ENCODE measurements at places on chromosomes 7 and 10.

- no peak for DNase-seq
These were observed 2.2 kb upstream of the HSPB1 start for GRCh38 chr7:76300166-76300731.

DNA sequence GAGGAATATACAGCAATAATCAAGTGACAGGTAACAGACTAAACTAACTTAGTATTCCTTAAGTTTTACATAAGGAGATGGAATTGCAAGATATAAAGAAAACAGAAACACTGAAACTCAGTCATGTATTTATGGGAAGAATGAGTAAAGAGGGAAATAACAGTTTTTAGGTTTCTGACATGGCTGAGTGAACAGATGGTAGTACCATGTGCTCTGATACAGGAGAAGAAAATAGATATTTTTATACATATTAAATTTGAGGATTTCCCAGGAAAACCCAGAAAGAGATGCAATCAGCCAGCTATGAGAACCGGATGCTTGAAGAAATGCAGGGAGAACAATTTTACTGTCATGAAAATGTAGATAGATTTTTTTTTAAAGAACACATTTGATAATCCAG lies 669.5 kb upstream of the GRM3 start:
- no peak for DNase-seq

DNA sequence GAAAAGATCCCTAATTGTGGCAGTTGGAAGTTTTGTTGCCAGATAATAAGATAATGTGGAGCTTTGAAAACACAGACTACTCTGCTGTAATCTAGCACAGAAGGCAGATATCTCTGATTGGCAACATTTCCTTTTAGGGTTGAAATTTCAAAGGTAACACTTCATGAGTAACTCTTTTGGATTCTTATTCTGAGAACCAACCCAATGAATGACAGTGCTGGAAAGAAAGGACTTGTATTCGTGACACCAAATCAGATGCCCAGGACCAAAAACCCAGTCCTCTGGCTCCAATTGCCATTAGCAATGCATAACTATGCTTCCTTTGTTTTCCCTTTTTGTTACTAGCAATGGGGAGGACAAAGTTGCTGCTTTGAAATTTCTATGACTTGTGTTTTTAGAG lies 41.0 kb upstream of the ELMO1 start:
- no peak for DNase-seq

- DNase-seq = no peak
These were observed 129.3 kb downstream of the CNNM2 start for GRCh38 chr10:103047381-103047780.

GRCh38 chr10:125284875-125285597 lies 124.7 kb upstream of the CTBP2 start:
- no peak for DNase-seq

GRCh38 chr7:83289419-83289993 lies 126.8 kb upstream of the PCLO start:
- no peak for DNase-seq

DNA sequence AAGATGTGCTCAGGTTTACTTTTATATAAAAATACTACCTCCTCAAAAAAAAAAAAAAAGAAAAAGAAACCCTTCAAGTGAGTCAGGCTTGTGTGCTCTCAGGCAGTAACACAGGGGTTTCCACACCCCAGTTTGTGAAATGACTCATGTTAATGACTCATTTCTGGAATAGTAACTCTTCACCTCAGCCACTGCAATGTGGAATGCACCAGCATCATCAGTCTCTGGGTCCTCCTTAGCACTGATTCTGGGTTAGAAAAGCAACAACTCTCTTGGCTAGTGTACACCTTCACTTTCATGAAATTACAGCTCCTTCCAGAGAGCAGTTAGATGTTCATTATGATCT lies 110.6 kb downstream of the EMX2 start:
- peak; percentile 96 for DNase-seq

DNA sequence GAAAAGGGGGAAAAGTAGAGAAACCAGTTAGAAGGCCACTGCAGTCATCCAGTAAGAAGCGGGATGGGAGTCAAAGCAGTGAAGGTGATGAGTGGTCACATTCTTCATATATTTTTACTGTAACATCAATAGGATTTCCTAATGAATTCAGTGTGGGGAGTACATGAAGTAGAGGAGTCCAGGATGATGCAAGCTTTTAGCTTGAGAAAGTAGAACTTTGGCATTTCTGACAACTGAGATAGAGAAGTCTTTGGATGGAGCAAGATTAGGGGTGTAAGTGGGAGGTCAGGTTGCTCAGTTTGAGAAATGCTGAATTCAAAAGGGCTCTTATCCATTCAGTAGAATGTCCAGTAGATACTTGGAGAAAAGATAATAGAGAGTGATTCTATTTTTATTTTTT lies 264.1 kb upstream of the DGKB start:
- no peak for DNase-seq

- peak; percentile 18 for DNase-seq
These were observed 113.5 kb downstream of the AHR start for GRCh38 chr7:17411922-17412321.

DNA sequence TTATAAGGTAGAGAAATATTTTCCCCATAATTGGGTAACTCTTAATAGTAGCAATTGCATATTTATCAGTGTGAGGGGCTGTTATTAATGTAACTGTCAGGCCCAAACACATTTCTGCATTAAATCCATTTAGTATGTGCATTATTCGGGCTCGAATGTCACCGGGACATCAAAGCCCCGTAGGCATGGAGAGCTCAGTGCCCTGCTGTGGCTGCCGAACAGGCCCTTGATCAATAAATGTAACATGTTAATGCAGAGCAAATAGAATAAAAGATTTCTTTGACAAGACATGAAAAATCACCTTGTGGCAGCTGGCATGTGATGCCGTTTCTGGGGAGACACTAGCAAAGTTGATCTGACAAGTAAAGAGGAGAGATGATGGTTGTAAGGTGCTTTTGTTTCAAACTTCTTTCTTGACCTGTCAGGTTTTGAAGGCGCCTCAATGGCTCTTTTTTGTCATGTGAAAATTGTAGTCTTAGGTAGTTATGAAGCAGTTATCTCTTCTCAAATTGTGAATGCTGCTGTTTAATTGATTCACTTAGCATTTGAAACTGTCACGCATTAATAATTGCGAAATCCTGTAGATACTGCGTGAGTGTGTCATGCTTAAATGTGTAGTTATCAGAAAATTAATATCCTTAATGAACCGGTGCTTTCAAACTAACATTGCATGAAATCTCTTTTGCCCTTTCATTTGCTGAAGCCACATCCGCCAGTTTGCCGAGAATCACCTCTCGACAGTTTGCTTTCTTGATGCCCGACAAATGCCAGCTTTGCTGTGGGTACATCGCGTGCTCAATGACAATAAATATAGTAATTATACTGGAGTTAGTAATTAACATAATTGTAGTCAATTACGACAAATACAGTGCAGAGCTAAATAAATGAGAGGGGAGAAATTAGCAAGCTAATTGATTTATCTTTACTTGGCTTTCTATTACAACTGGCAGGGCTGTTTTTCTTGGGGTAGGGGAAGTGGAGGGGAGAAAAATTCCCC lies 19.5 kb downstream of the LRMDA start:
- no peak for DNase-seq

DNA sequence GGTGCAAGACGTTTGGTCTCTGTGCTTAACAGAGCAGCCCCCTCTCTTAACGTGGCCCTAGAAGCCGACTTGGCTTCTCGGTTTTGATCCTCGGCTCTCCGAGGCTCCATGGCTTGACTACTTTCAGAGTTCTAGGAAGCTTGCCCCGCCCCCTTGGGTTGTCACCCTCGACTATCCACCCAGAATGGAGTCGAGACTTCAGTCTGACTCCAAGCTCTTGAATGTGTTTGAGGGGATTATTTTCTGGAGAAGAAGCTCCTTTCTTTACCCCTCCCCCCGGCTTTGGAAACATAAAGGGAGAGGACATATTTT lies 448 bp downstream of the SEC24C start:
- peak; percentile 58 for DNase-seq

DNA sequence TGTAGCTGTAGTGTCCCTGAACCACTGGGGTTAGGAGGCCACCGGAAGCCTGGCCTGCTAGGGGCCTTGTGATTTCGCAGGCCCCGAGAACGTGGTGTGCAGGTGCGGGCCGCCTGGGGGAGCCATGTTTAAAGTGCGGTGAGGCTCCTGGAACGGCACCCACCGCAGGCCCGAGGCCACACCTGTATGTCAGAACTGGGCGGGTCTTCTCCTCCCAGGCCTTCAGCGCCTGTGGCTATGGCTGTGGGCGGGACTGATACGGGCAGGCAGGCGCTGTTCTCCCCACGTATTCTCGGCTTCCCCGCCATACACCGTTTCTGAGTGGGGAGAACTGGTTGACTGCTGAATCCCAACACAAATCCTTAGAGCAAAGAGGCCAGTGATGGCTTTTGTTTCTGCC lies 74.8 kb downstream of the DNAJB6 start:
- DNase-seq = no peak

GRCh38 chr10:118272149-118272721 lies 69.9 kb downstream of the FAM204A start:
- DNase-seq = no peak

GRCh38 chr10:12782537-12782936 lies 219.0 kb downstream of the CCDC3 start:
- DNase-seq = peak; percentile 54

DNA sequence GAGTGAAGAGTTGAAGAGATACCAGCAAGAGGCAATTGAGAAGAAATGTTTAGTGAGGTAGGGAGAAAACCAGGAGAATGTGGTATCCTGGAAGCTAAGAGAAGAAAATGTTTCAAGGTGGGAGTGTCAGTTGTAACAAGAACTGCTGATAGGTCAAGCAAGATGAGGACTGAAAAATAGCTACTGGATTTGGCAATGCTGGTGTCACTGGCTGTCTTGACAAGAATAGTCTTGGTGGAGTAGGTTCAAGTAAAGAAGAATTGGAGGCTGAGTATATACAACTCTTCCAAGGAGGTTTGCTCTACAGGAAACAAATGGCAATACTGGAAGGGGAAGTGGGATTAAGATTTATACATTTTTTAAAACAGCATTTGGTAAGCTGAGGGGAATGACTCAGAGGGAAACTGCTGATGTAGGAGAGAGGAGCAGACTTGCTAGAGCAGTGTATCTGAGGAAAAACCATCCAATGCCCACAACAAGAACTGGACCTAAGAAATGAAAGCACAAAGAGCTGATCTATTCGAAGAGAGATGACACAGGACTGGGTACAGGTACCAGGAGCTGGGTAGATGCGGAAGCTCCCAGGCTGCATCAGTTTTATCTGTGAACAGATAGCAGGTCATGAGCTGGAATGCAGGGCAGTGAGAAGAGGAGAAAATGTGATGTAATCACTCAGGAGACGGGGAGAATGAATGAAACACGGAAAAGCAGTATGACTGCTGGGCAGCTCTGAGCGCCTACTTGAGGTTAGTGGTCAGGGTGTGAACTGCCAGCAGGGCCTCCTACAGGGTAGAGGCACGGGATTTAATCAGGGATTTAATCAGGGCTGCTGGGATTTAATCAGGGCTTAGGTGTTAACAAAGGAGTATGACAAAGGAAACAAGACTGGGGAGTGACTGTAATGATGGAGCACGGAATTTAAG lies 34.5 kb downstream of the FAM25A start:
- peak; percentile 9 for DNase-seq

- DNase-seq = no peak
These were observed 49.8 kb upstream of the LEP start for GRCh38 chr7:128191136-128191844.

DNA sequence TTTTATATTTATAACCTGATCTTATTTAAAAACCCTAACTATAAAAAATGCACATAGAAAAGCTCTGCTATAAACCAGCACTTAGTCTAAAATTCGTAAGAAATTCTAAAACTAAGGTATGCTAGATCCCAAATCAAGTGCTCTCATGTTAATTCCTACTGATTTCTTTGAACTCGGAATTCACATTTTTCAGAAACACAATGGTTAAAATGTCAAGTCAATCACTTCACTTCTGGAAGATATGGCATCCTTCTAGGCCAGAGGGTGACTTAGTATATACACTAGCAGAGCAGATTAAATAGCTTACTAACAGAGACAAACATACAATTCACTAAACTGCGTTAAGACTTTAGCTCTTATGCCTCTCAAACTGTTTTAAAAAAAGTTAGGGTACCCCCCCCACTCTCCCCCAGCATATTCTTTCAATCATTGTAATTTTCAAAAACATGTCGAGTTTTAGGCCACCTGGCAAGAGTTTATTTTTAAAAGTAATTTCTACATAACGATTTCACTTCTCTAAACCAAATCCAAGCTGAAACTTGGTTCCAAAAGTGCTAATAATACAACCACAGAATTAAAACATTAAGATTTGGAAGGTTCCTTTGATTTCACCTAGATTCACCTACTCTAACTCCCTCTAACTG lies 129.4 kb downstream of the NRBF2 start:
- peak; percentile 27 for DNase-seq

DNA sequence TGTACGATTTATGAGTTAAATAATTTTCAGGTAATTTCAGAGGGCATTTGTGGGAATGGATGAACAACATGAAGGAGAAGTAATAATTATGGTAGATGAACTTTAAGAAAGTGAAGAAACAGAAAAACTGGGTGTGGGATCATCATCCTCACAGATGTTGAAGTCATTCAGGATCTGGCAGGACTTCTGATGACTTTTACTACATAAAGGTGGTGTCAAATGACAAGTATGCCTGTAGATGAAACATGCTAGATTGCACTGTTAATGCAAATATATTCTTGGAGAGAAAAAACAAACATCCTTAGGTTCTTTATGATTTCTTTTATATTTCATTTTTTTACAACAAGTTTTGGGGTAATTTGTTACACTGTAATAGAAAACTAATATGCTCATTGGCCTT lies 230.2 kb downstream of the PCLO start:
- no peak for DNase-seq

DNA sequence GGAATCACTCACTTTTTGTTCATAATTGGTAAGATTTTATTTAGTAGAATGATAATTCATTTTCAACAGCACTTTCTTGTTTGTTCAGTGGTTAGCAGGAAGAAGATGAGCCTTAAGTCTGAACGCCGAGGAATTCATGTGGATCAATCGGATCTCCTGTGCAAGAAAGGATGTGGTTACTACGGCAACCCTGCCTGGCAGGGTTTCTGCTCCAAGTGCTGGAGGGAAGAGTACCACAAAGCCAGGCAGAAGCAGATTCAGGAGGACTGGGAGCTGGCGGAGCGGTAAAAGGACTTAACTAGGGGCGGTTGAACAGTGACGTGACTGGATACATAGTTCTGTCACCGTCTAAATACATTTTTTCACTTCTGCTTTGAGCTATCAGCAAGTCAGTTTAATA lies 31.3 kb downstream of the RABGEF1 start:
- no peak for DNase-seq

DNA sequence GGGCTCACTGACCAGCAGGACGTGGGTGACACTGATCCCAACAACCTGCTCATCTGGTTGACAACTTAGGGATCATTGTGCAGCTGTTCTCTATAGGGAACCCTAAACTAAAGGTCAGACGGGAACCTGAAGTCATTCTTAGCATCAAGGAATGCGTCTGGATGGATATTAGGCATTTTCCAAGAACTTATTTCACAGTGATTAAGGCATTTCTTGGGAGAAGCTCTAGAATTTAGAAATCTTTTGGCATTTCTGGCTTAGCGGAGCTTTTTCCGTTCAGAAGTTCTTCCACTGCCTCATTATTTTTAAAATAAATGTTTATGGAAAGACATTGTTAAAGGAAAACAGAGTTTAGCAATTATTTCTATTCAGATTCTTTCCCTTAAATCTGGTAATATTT lies 303.3 kb upstream of the IGFBP3 start:
- DNase-seq = no peak

- DNase-seq = no peak
These were observed 174.4 kb upstream of the SHH start for GRCh38 chr7:155986497-155987160.

GRCh38 chr10:99412099-99412498 lies 18.3 kb downstream of the GOT1 start:
- DNase-seq = no peak

GRCh38 chr10:31757831-31758230 lies 170.8 kb downstream of the ARHGAP12 start:
- DNase-seq = no peak
